ENCODE measurements at places on chromosomes 13 and 19.

GRCh38 chr13:74056801-74057542 lies 77.2 kb downstream of the KLF12 start:
- no peak for DNase-seq

- no peak for DNase-seq
Measured at GRCh38 chr19:399370-399769, 9.6 kb downstream of the C2CD4C start.

DNA sequence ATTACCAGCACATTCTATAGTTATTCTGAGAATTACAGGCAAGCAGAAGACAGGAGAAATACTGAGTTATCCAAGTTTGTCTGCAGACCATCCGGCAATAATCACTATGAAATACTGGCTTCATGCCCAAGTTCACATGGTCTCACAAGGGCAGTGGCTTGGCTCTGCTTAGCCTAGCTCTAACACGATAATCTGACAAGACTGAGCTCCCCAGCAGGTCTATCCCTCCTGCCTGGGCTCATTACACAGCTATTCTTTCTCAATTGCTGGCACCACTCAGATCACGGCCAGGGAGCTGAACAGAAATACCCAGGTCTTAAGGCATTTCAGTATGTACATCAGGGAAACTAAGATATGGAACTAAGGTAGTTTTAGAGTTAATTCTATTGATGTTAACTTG lies 361.6 kb upstream of the PCDH20 start:
- no peak for DNase-seq

DNA sequence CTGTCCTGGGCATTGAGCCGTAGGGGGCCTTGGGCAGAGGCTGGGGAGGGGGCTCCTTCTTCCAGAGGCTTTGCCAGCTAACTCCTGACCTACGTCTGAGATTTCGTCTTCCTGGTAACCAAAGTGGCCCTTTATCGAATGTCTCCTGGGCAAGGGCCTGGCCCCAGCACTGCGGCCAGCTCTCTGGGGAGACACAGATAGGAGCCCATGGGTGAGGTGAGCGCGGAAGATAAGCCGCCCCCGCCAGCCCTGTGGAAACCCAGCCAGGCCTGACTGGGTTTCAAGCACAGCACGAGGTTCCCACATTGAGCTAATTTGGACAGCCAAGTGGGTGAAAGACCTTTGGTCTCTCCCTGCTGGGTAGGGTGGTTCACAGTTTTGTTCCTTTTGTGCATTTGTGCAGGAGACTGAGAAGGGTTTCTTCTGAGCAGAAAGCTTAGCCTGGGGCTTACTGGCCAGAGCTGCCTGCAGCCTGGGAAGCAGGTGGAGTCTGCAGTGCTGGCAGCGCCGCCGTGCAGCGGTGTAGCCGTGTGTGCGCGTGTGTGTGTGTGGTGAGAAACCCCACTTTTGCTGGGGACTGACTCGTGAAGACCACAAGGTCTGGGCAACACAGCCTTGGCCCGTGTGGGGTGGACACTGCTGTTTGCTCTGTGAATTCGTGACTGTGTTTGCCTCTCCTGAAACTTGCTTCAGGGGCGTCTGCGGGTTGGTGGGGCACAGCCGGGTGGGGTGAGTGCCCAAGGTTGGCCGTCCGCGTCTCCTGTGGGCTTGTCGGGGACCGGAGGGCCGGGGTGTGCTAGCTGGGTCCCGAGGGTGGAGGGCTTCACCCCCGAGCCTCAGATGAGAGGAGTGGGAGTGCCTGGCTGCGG lies 2.5 kb downstream of the BSG start:
- DNase-seq = no peak

DNA sequence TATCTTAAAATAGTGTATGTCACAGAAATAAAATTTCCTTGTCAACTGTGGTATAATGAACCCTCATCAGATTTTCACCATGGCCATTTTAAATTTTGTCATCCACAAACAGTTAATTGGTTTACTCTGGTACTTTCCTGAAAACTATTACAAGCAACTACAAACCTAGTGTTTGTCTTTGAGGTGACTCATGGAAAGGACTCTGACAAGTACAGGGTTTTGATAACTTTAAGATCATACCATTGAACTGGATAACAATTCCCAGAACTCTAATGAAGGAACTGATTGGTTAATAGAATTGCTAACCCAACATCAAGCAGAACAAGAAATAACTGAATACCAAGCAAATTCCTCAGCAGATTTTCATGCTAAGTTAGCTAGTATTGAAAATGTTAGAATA lies 237.7 kb upstream of the IPO5 start:
- DNase-seq = no peak

GRCh38 chr13:80462037-80462436 lies 121.1 kb upstream of the SPRY2 start:
- no peak for DNase-seq

DNA sequence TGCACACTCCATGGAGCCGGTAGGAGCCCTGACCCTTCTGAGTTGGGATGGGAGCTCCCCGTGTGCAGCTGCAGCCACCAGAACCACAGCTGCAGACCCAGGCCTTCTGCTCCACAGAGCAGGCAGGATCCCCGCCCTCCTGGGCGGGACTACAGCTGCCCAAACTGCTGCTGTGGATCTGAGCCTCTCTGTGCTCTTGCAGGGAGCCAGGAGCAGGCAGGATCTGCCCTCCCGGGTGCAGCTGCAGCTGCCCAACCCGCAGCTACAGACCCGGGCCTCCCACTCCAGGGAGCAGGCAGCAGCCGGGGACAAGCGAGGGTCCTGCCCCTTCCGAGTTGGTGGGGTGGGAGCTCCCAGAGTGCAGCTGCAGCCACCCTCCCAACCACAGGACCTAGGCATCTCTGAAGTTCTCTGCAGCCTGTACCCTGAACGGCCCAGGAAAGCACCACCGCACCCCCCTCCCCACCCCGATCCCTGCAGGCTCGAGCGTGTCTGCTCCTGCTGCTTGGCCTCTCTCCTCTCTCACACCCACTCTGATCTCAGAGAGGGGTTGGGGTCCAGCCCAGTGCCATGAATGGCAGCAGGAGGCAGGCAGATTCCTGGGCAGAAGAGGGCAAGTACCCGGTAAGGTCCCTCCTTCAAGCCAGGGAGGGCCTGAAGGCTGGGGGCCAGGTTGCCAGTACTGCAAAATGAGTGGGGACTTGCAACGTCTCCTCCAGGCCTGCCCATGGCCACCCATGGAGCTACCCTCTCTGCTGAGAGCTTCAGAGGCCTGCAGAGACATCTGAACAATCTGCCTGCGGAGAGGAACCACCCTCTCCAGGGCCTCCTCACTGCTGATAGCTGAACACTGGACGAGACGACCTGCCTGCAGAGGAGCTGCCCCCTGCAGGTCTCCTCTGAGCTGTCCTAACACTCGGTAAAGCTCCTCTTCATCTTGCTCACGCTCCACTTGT lies 16.4 kb upstream of the EMP3 start:
- no peak for DNase-seq

- DNase-seq = no peak
Measured at GRCh38 chr13:51006067-51006845, 96.7 kb downstream of the RNASEH2B start.

DNA sequence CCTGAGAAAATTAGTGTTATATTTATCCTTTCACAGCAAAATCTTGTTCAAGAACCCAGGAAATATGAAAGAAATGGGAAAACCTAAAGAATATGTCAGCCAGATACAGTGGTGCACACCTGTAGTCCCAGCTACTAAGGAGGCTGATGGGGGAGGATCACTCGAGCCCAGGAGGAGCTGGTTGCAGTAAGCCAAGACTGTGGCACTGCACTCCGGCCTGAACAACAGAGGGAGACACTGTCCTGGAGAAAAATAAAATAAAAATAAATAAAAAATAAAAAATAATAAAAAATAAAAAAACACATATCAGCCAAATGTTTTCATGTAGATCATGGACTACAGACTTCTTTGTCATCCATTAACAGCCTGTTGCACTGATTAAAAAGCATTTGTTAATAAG lies 244.8 kb upstream of the KLHL1 start:
- DNase-seq = no peak

GRCh38 chr13:98349731-98350305 lies 172.7 kb upstream of the RNF113B start:
- no peak for DNase-seq

GRCh38 chr13:28420704-28421103 lies 74.2 kb downstream of the FLT1 start:
- DNase-seq = no peak

GRCh38 chr13:23515116-23515515 lies 55.1 kb upstream of the TNFRSF19 start:
- no peak for DNase-seq

- no peak for DNase-seq
Measured at GRCh38 chr19:52191951-52192350, 2.1 kb downstream of the PPP2R1A start.

DNA sequence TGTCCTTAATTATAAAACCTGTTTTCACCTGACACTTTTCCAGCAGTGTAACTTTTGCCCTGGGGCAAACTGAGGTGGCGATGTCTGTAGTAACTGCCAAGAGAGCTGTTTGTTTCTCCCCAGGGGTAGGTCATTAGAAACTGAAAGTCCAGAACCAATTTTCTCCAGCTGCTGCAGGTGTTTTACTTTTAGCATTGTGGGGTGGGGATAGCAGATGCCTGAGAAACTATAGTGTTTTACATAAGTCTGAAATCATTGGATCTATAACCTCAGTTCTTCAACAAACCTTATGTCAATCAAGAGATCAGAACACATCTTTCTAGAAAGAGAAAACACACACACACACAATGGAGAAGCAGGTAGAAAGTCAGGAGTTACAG lies 92.7 kb downstream of the LHFPL6 start:
- no peak for DNase-seq

DNA sequence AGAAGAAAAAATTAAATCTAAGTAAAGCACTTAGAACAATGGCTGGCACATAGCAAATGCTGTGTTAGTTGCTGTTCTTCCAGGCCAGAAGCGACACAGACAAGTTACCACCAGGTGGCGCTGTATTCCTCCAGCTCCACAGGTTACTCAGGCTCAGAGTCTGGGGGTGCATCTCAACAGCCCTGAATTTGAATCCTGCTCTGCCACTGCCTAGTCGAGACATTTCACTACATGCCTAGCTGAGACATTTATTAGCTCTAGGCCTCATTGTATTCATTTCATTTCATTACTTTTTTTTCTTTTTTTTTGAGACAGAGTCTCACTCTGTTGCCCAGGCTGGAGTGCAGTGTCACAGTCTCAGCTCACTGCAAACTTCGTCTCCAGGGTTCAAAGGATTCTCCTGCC lies 16.4 kb upstream of the CYP2B6 start:
- peak; percentile 56 for DNase-seq

- DNase-seq = peak; percentile 86
Measured at GRCh38 chr19:41957838-41958366, 1.2 kb downstream of the RABAC1 start.

GRCh38 chr13:110578363-110578762 lies 16.8 kb upstream of the RAB20 start:
- DNase-seq = no peak

- DNase-seq = no peak
Measured at GRCh38 chr13:78576261-78576660, 27.1 kb downstream of the POU4F1 start.

GRCh38 chr19:18961767-18962620 lies 21.0 kb upstream of the HOMER3 start:
- no peak for DNase-seq

DNA sequence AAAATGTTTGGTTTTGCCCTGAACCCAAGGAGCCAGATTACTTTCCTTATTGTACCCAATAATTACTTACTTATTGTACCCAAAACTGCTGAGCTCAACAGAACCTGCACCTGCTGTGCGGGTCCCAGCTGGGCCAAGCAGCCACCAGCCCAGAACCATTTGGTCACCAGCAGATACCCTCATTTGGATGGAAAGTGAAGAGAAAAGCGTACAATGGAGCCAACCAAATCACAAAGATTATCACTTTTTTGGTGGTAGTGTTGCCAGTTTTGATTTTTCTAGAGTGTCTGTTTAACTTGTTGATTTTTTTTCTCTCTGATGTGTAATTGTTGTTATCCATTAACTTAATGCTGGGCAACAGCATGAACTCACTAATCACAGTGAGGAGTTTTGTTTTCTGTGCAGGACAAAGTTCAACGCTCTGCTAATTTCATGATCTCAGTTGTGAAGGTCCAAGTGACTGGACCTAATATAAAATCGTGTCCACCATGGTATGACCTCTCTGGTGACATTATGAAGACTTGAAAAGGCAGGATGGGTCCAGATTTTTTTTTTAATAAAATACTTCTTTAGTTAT lies 23.8 kb downstream of the SPATA13 start:
- peak; percentile 63 for DNase-seq

GRCh38 chr19:48363500-48363809 lies 285 bp downstream of the TMEM143 start:
- DNase-seq = no peak

DNA sequence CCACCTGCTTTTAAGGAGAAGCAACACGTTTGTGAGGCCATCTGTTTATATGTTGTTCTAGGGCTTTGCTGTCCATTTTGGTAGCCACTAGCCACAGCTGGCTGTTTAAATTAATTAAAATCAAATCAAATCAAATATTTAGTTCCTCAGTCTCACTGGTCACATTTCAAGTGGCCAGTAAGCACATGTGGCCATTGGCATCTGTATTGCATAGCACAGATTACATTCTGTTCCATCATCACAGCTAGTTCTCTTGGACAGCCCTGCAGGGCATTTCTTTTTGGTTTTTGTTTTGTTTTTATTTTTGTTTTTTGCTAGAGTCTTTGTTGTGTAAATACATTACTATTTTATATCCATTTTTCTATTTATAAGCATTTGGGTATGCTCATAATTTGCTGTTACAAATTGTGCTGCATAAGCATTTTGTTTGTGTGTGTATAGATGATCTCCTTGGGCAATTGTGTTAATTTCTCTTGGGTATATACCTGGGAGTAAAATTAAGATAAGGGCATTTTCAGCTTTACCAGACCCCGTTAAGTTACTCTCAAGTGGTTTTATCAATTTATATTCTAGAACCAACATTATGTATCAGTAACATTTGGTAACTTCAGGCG lies 31.3 kb downstream of the SAE1 start:
- DNase-seq = no peak

GRCh38 chr19:33235269-33235995 lies 9.8 kb upstream of the SLC7A10 start:
- peak; percentile 60 for DNase-seq

GRCh38 chr19:2607712-2608601 lies 94.5 kb downstream of the GNG7 start:
- DNase-seq = no peak

DNA sequence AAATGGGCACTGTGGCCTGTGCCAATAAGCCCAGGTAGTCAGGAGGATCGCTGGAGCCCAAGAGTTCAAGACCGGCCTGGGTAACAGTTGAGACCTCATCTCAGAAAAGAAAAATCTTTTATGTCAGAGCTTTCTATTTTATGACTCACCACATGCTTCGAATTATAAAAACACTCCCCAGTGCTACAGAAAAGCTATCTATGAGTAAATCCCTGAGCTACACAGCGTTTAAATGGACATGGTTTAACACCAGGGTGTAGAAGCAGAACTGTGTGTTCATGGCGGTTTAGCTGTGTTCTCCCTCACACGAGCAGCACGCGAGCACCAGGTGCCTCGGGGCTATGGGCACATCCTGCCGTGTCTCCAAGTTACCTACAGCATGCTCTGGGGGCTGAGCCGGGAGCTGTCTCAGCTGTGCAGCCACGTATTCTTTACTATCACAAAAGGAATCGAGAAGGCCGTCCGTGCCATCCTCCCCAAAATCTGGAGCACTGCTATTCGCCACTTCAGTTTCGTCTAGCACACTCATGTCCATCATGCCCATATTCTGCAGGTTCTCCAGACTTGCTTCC lies 6.7 kb downstream of the SAFB2 start:
- no peak for DNase-seq
